Left ventricle myocardium inferior (tissue), 1 donor: ENCODE measurements at places on chromosomes 3 and 15. TPM values are rescaled to one million over a fixed set of nuclear protein-coding genes. Genes with fewer than 3 reads are reported as not detected.
A peak's percentile ranks its signal among the peaks of the same experiment; 100 is the strongest.

- H3K4me1 ChIP-seq: no peaks in the 10 kb centered on the region
- no peak overlapping the region for H3K27ac ChIP-seq
- peaks cover 19% of the 10 kb centered on the region for H3K36me3 ChIP-seq
- no peaks in the 10 kb centered on the region for H3K27me3 ChIP-seq
Measured at GRCh38 chr3:94115482-94115881, 52.6 kb downstream of the NSUN3 start.

TSPAN3 gene
- 98.6 TPM for total RNA-seq

TMEM42 gene
- total RNA-seq: 10.8 TPM

DNA sequence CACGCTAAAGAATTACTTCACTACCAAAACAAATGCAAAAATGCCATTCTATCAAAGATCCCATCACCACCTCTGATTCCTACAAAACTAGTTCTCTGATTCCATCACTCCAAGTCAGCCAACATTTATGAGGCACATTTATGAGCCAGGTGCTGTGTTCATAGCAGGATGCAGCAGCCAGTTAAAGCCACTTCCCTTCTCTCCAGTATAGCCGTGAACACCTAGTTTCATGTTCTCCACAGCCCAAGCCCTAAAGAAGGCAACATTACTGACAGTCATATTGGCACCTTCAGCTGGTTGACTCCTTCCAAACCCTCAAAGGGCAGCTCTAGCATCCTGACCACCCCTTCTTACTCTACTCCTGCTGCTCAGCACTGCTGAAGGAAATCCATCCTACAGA lies 36.4 kb downstream of the RYK start:
- H3K27me3 ChIP-seq: no peaks in the 10 kb centered on the region
- H3K36me3 ChIP-seq: peaks cover 11% of the 10 kb centered on the region
- DNase-seq: no peak
- H3K27ac ChIP-seq: no peak overlapping the region
- H3K4me3 ChIP-seq: no peak overlapping the region
- peaks cover 54% of the 10 kb centered on the region for H3K4me1 ChIP-seq

CFAP44 gene
- 1.5 TPM for total RNA-seq

- DNase-seq: no peak
- H3K4me3 ChIP-seq: no peak overlapping the region
- H3K4me1 ChIP-seq: no peaks in the 10 kb centered on the region
- H3K27me3 ChIP-seq: no peaks in the 10 kb centered on the region
- no peaks in the 10 kb centered on the region for H3K36me3 ChIP-seq
Measured at GRCh38 chr3:31762888-31763351, 218.1 kb downstream of the OSBPL10 start.

GRCh38 chr3:163556813-163557523 lies 1521.3 kb downstream of the SI start:
- no peaks in the 10 kb centered on the region for H3K36me3 ChIP-seq
- H3K4me3 ChIP-seq: no peak overlapping the region
- H3K27ac ChIP-seq: no peak overlapping the region
- H3K27me3 ChIP-seq: no peaks in the 10 kb centered on the region
- DNase-seq: no peak

DNA sequence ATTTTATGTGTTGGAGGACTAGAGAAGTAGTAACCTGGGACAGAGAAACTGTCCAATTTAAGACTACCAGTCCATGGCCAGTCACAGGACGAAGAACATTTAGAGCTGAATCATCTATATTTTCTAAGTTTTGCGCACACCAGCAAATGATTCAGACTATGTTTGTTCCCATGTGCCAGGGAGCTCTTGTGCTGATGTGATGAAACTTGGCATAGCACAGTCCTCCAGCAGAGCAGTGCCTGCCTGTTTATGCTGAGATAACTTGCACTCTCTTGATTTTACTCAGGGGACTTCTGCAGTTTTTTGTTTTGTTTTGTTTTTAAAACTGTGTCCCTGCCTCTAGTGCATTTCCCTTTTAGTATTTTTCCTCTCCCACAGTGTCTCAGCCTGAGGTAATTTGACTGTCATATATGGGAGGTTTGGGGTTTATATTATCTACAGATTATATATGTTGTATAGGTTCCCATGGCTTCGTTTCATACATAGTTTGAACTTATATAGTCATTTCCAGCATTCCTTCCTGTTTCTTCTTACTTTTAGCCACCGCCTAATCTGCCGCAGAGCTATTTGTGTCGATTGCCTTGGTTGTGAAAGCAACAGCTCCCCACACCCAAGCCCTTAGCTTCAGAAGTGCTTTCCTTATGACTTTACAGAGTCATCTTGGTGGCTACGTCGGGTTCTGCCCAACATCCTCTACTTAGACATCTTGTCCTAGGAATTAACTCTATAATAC lies 45.5 kb downstream of the PPM1L start:
- H3K27me3 ChIP-seq: no peaks in the 10 kb centered on the region
- H3K27ac ChIP-seq: peak overlapping the region; percentile 92

DNA sequence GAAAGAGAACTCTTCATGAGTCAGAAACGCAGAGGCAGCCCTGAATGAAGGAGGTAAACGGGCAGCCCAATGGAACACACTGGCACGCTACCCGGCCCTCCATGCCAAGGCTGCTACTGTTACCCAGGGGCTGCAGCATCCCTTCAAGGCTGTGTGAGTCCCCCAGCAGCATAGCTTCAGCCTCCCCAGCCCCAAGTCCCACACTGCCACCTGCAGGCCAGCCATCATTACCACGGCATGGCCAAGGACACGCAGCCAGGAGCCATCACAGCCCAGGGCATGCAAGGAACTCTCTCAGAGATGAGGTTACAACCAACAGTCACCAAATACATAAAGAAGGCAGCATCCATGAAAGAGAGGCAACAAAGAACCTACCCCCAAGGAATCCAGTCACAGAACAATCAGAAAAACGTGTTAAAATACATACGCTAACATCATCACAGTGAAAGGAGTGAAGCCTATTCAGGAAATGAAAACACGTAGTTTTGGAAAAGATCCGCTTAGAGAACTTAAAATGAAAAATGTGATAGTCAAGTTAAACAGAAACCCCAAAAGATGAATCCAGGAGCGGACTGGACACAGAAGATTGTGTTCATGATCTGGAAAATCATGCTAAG lies 22.4 kb downstream of the PLA2G4F start:
- no peaks in the 10 kb centered on the region for H3K4me1 ChIP-seq
- no peak overlapping the region for H3K27ac ChIP-seq
- H3K27me3 ChIP-seq: peaks cover 9% of the 10 kb centered on the region
- DNase-seq: no peak
- no peaks in the 10 kb centered on the region for H3K36me3 ChIP-seq

ZNF80 gene
- total RNA-seq: not detected

SENP8 gene
- 6.5 TPM for total RNA-seq

SLC38A3 gene
- total RNA-seq: 10.4 TPM
